ENCODE measurements at places on chromosomes 16 and 17. TPM values are rescaled to one million over a fixed set of nuclear protein-coding genes. Genes with fewer than 3 reads are reported as not detected.
A peak's percentile ranks its signal among the peaks of the same experiment; 100 is the strongest.

The FOXJ1 gene
- total RNA-seq: 0.99 TPM

The CHAD gene
- not detected for total RNA-seq

The PYY gene
- total RNA-seq: not detected

DNA sequence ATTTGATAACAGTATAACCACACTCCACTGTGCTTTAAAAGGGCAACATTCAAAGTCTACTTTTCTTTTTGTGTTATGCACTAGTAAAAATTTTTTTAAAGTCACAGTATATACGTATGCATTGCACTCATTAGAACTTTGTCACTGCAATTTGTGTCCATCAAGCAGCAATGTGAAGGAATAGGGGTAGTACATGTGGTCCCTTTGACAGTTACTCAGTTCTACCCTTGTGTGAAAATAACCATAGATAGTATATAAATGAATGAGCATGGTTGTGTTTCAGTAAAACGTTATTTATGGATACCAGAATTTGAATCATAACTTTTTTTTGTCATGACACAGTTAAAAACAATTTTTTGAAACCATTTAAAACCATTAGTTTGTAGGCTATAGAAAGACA lies 30.7 kb downstream of the NFATC3 start:
- DNase-seq: no peak

DNA sequence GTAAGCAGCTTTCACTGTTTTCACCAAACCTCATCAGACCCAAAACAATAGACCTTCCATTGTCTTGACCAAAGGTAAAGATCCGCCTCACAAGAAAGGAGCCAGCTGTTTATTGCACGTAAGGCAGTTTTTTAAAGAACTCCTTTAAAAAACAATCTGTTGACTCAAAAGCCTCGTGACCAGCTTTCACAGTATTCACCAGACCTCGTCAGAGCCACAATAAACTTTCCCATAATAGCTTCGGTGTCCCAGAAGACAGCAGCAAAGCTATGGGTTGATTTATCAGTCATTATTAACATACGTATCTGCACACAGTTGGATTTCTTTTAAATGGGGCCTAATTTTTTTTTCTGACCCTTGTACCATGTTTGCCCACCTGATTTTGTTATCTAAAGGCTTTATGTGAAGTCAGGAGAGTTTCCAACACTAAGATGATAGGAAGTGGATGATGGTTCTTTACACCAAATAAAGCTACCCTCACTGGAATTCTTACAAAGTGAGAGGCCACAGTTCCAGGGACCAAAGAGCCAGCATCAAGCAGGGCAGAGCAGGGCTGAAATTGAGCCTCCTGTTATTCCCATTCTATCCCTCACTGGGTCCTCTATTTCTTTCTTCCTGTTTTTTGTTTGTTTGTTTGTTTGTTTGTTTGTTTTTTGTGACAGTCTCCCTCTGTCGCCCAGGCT lies 17.6 kb upstream of the HELZ start:
- no peak for DNase-seq

DNA sequence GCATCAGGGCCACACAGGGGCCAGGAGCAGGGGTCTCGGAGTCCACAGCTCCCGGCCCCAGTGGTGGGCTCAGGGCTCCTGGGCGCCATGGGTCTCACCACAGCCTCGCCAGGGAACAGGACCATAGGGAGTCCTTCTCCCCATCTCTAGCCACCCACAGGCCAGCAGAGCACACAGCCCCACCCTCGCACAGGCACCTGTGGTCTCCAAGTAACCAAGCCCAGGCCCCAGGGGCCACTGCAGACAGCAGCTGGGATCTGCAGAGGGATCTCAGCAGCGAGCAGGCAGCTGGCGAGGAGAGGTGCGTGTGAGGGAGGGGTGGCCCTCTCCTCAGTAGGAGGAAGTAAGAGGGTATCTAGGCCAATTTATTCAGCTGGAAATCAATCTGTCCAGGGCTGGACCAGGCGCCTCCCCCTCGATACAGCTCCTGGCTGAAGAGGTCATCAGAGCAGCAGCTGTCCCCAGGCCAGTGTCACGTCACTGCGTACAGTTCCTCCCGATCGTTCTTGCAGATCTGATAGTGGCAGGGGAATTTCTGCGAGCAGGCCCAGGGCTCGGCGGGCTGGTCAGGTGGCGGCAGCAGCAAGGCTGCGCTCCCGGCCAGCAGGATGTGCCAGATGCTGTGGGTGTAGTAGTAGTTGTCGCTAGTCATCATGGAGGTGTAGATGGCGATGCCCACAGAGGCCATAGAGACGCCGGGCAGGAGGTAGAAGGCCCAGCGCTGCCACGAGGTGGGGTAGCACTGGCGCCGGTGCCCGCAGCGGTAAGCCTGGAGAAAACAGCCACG lies 1.4 kb upstream of the MRPL28 start:
- DNase-seq: no peak

DNA sequence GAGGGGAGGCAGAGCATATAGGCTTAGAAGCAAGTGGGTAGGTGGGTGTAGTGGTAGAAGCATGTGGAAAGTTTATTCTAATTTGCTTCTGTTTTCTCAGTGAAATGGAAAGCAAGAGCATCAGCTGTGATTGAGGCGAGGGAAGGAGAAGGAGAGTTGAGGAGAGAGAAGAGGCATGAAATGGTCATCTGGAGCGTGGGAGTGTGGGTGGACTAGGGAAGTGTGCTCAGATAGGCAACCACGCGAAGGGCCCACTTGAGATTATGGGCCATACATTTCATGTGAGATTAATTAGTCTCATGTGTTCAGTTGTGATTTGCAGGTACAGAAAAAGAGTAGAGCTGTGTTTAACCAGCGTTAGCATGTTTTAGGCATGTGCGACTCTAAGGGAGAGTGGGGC lies 20.8 kb upstream of the CDC6 start:
- no peak for DNase-seq

DNA sequence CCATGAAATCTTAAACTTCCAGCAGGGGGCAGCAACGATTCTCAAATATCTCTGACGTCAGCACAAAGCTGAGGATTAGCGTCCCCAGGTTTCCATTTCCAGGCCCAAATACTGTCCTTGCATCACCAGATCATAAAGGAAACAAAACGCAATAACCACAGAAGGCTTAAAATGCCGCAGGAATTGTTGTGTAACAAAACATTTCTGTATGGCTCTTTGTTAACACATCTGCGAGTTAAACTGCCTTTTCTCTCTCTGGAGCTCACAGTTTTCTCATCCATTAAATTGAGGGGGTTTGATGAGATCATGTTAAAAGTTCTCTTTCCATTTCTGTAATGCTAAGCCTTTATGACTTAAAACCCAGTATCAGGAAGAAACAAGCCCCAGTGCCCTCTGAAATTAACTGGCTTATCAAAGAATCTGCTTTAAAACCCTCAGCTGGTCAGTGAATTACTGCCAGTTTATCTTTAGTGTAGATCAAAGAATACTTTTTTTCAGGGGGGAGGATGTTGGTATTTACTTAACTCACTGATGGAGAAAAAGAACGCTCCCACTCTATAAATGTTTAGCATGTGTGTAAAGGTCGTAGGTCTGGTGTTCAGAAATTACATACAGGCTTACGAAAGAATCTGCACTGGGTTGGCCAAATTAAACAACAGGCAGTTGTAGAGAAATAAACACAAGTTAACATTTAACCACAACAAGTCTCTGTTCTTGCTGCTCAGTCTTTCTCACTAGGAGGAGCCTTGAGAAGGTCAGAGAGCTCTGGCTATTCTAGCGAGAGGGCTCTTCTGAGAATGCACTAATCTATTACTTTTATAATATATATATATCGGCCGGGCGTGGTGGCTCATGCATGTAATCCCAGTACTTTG lies 10.6 kb upstream of the TERF2 start:
- DNase-seq: peak; percentile 59

DNA sequence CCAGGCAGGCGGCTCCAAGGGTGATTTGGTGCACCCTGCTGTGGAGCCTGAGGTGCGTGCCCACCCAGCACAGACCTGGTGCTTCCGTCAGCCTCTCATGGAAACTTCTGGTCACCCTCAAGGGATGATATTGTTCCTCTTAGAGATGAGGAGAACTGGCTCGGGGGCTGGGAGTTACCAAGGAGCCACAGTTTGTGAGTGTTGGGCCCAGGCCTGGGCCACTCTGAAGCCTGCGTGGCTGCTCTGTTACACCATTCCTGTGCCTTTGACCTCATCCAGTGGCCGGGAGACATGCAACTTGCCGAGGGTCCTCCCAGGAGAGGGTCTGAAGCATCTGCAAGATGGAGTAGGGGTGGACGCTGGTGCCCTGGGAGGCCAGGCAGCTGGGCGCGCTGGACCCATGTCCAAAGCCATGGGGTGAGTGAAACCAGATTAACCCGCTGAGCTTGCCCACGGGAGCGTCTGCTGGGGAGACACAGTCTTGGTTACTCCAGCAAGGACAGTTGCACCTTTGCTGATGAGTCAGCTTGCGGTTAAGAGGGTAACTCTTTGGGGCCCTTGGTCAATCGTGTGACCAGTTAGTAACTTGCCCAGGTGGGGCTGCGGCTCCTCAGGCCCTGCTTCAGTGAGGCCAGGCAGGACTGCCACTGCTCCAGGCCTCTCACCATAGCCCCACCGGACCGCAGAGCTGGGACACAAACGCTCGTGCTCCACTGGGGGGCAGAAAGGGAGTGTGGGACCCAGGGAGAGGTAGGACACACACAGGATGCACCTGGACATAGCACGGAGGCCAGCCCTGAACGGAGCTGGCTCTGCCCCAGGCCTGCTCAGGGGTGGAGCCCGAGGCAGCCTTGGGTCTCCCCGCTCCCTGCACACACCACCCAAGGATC lies 7.5 kb downstream of the C16orf90 start:
- no peak for DNase-seq

- peak; percentile 7 for DNase-seq
Observed at GRCh38 chr17:67829331-67829730, 4.0 kb downstream of the BPTF start.

GRCh38 chr16:30949650-30950515 lies 1.0 kb downstream of the ORAI3 start:
- DNase-seq: peak; percentile 22
